ENCODE measurements at places on chromosomes 11 and 22.

GRCh38 chr22:45192701-45193187 is 29.0 kb downstream of the NUP50 start:
- DNase-seq = no peak

- DNase-seq = no peak
These were observed 232.7 kb downstream of the CTTN start for GRCh38 chr11:70630816-70631623.

DNA sequence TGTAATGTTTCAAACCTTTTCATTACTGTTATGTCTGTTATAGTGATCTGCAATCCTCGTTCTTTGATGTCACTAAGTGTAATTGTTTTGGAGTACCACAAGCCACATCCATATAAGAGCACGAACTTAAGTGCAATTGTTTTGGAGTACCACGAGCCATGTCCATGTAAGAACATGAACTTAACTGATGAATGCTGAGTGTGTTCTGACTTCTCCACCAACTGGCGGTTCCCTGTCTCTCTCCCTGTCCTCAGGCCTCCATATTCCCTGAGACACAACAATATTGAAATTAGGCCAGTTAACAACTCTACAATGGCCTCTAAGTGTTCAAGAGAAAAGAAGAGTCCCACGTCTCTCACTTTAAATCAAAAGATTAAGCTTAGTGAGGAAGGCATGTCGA is 23.5 kb downstream of the TESMIN start:
- no peak for DNase-seq

DNA sequence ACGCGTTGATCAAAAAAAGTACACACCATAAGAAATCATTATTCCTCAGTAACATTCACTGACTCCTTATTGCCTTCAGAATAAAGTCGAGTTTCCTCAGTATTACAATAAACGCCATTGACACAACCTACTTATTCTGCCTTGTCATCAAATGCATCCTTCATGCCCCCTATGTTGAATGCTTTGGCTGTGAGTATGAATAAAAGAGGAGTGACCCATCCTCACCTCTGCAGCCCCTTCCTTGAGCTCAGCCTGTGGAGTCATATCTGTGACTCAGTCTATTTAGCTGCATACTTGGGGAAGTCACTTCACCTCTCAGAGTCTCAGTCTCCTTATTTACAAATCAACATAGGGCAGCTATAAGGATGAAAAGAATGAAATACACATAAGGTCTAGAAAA is 65.1 kb downstream of the USP35 start:
- DNase-seq = no peak

GRCh38 chr11:107221748-107222285 is 203.5 kb upstream of the GUCY1A2 start:
- DNase-seq = no peak

- DNase-seq = peak; percentile 27
These were observed 12.7 kb upstream of the TSGA10IP start for GRCh38 chr11:65932558-65932919.

- no peak for DNase-seq
These were observed 10.1 kb upstream of the SERPIND1 start for GRCh38 chr22:20763630-20764470.

GRCh38 chr11:35838071-35838470 is 105.8 kb upstream of the LDLRAD3 start:
- DNase-seq = no peak

DNA sequence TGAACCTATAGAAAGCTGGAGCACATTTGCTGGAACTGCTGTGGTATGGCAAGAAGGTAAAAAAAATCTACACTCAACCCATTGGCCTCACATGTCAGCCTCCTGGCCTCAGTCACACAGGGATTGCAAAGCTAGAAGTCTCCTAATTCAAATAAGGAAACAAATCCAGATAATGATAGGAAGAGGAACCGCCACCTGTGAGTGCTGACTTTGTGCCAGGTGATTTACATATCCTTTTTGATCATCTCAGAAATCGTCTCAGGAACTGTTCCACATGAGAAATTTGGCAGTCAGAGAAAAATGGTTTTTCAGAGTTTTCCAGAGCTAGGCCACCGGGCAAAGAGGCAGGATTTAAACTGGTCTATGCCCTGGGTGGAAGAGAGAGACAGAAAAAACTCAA is 986 bp downstream of the NLRP10 start:
- no peak for DNase-seq

GRCh38 chr11:71194710-71195109 is 57.7 kb downstream of the SHANK2 start:
- DNase-seq = no peak

DNA sequence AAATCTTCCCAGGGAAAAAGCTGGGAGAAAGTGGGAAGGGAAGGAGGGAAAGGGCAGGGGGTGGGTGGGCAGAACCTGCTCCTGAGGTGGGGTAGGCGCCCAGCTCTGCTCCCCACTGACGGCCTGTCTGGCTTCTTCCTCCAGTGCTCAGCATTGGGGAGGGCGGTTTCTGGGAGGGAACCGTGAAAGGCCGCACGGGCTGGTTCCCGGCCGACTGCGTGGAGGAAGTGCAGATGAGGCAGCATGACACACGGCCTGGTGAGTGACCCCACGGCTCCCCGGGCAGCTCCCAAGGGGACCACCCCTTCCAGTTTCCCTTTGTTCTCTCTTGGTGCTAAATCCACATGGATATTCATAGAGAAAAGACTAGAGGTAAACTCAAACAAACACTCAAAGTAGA is 25.9 kb downstream of the SHANK3 start:
- DNase-seq = no peak

DNA sequence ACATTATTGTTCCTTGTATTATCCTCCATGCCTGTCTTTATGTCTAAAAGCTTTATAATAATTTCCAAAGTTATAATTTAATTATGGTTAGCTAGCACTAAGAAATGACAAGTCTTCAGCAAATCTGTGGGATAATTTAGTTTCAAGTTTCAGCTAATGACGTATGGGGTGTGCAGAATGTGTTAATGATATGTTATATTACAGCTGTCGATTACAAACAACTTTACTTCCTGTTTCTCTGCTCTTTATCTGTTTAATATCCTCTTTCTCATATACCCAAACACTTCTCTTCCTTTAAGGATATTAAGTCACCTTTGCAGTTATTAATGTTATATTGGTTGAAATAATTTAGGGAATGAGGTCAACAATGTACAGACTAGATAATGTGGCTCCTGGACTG is 161.8 kb downstream of the CASP12 start:
- peak; percentile 79 for DNase-seq

DNA sequence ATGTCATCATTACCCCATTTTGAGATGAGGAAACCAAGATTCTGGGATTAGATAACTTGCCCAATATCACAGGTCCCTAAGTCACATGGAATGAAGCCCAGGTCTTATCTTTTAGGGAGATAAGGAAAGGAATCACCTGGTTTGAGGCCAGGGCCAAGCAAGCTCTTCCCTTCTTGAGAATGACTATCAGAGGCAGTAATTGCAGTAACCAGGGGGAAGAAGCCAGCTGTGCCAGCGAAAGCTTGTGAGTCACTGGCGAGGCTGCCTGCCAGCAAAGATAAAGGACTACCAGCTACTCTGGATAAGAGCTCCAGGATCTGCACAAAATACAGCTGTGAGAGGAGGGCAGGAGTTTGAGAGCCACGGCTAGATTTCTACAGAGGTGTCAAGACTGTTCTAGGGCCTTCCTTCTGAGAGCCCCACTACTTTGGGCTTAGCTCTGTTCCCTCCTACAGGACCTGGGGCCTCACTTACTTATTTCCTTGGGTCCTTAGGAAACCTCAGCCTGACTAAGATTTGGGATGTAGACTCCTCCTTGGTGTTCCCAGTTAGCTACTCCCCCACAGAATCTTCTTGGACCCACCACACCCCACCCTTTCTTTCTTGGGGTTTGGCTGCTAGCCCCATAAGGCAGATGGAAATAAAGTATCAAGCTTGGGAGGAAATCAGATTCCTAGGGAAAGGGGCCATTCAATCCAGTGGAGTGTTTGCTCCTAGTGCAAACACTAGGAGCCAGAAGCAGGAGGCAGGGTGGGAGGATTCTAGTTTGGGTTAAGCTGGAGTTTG is 9.7 kb upstream of the CCKBR start:
- DNase-seq = no peak

GRCh38 chr22:19854778-19855503 is at the start of the genes GNB1L and RTL10:
GNB1L (minus strand) TSS chr22:19854874; CDS start chr22:19821355, 33,519 bp downstream.
RTL10 (minus strand) TSS chr22:19854874; CDS start chr22:19852261, 2,613 bp downstream.
- DNase-seq = peak; percentile 99

GRCh38 chr11:40273192-40273732 is 1186.2 kb downstream of the LRRC4C start:
- no peak for DNase-seq

DNA sequence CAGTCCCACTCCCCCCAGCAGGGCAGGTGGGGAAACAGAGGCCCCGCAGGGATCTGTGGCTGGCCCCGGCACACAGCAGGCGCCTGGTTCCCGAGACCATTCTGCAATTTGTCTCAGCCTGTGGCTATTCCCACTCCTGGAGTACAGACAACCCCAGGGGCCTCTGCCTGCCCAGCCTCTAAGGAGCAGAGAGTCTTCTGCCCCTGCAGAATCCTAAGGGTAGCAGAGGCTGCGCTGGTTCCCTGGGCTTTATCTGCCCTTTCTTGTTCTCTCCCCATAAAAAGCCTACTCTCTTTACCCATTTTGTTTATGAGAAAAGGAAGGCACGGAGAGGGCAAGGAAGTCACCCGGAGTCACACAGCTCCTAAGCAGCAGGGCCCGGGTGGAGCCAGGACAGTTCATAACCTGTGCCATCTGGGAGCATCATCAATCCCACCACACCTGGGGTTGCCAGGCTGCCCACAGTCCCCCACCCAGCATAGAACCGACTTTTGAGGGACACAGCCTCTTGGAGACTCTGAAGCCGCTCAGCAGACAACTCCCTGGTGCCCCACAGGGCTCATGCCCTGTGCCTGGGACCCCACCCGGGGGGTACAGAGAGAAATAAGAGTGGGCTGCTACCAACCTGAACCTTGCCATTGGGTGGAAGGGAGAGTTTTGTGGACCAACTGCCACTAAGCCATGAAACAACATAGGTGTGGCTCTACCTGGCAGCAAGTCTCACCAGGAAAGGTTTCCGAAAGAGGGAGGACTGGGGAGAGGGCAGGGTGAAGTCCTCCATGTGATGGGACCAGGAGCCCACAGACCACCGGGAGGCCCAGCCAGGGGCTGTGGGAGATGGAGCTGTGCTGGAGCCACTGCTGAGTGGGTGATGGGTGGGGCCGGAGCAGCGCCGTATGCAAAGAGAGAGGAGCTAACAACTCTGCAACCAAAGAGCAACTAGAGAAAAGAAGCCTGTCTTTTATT is 17.2 kb upstream of the LINC01488 start:
- no peak for DNase-seq

- DNase-seq = no peak
These were observed 1079.0 kb upstream of the TENM4 start for GRCh38 chr11:80519596-80520506.

- DNase-seq = peak; percentile 93
These were observed 61.1 kb downstream of the FDX1 start for GRCh38 chr11:110490886-110491285.

GRCh38 chr11:109747839-109748238 is 325.8 kb downstream of the C11orf87 start:
- DNase-seq = peak; percentile 96

- DNase-seq = no peak
These were observed 133.0 kb upstream of the FIBIN start for GRCh38 chr11:26860895-26861294.

GRCh38 chr11:30018495-30018894 is 1.7 kb upstream of the KCNA4 start:
- DNase-seq = no peak

DNA sequence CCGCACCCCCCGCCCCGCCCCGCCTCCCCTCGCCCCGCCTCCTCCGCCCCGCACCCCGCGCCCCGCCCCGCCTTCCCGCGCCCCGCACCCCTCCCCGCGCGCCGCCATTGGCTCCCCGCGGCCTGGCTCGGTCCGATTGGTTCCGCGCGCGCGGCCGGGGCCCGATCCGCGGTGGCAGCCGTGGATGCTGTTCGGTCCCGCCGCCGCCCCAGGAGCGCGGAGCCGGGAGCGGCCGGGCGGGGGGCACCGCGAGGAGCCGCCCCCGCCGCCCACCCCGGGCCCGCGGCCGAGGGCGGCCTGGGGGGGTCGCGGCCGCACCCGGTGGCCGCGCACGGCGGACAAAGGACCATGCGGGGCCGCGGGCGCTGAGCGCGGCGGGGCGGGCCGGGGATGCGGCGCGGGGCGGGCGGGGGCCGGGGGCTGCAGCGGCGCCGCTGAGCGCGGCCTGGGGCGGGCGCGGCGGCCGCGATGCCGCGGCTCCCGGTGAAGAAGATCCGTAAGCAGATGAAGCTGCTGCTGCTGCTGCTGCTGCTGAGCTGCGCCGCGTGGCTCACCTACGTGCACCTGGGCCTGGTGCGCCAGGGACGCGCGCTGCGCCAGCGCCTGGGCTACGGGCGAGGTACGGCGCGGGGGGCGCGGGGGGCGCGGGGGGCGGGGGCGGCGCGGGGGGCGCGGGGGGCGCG is at the start of gene B4GALNT4:
Gene B4GALNT4 (plus strand): TSS at position 164 of the 683 bp plus-strand sequence. CDS start 305 bp downstream, at position 469.
- no peak for DNase-seq

- no peak for DNase-seq
These were observed 50.5 kb upstream of the LRRC55 start for GRCh38 chr11:57131080-57131790.

GRCh38 chr22:40727070-40727963 is 48.0 kb downstream of the MCHR1 start:
- no peak for DNase-seq

DNA sequence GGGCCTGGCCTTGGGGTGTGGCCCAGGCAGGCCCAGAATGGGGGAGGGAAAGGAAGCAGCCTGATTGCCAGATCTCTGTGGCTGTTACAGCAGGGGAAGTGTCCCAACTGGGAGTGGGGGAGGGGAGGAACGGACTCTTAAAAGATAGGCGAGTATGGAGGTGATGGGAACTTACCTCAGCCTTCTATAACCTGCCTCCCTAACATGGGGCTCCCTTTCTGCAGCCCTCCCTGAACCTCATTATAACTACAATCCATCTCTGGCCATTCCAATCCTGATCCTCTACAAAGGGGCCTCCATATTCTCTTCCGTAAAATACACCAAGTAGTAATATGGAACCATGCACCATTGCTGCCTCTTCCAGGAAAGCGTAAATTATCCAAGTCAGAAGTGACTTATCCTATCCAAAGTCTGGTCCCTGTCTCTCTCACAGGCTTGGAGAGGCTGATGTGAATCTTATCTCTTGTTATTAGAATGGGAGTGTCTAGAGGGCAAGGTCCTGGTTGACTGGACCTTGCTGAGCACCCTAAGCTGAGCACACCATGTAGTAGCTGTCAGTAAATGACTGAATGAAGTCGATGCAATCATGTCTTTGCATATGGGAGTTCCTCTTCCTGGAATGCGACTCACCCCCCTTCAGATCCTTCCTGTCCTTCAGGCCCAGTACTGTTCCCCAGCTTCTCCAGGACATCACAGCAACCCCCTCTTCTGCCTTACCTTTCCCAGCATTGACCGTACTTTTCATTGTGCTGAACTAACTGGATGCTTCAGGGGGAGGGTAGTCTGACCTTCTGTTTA is 5.9 kb downstream of the RHOG start:
- DNase-seq = peak; percentile 80

- no peak for DNase-seq
These were observed 18.8 kb upstream of the PICK1 start for GRCh38 chr22:38038426-38038825.

All from inflammatory macrophage treated with lipopolysaccharide for 4 hours (primary cell).